ENCODE measurements at places on chromosomes 7 and 10.

GRCh38 chr10:121949451-121949850 lies 21.6 kb upstream of the ATE1 start:
- DNase-seq: no peak

GRCh38 chr7:49580761-49581160 lies 192.7 kb upstream of the VWC2 start:
- no peak for DNase-seq

GRCh38 chr10:2251631-2252030 lies 514.3 kb upstream of the ADARB2 start:
- DNase-seq: no peak

GRCh38 chr10:30359373-30360206 lies 10.5 kb upstream of the MTPAP start:
- DNase-seq: peak; percentile 47

GRCh38 chr7:82263920-82264782 lies 179.4 kb downstream of the CACNA2D1 start:
- no peak for DNase-seq

- DNase-seq: no peak
These were observed 122.9 kb upstream of the RET start for GRCh38 chr10:42953684-42954674.

GRCh38 chr7:128741491-128741890 lies 2.3 kb downstream of the CALU start:
- no peak for DNase-seq

DNA sequence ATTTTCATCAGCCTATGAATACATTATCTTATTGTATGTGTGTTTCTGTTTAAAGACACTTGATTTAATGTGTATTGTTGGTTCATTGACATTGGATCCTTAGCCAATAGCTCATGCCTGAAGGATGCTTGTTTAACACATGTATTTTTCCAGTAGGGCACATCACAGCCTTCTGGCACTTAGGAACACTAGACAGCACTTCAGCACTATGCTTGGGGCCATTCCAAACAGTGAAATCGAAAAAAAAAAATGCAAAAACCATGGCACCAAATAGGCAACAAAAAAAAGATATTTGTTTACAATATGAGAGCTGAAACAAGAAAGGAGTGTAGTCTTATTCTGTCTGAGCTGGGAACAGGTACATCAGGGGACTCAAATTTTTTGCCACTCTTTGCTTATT lies 262.8 kb downstream of the SLC25A13 start:
- no peak for DNase-seq

- DNase-seq: no peak
These were observed 21.1 kb upstream of the PFKP start for GRCh38 chr10:3046210-3046779.

DNA sequence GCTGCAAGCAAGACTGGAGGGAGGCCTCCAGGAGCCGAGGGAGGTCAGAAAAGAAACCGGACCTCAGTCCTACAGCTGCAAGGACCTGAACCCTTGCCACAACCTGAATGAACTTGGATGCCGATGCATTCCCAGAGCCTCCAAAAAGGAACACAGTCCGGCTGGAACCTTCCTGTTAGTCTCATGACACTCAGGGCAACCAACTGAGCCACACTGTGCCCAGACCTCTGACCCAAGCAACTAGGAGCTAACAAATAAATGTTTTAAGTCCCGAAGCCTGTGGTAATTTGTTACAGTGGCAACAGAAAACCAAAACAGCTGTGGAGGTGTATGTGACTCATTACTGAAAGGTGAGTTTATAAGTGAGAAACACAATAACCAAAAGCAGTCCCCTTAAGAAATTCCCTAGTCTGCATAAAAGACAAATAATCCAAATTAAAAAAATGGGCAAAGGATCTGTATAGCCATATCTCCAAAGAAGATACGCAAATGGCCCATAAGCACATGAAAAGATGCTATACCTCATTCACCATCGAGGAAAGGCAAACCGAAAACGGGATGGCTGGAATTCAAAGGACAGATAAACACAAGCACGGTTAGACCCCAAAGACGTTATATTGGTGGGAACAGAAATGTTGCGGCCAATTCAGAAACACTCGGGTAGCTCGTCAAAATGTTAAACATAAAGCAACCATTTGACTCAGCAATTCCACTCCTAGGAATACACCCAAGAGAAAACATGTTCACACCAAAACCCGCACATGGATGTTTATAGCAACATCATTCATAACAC lies 24.8 kb downstream of the GNA12 start:
- no peak for DNase-seq

GRCh38 chr7:132035517-132036362 lies 479.3 kb upstream of the PODXL start:
- DNase-seq: no peak

GRCh38 chr10:122060250-122060649 lies 71.3 kb downstream of the TACC2 start:
- DNase-seq: no peak

- DNase-seq: no peak
These were observed 71.0 kb upstream of the CHCHD3 start for GRCh38 chr7:133152875-133153274.

GRCh38 chr10:77392851-77393250 lies 244.8 kb downstream of the KCNMA1 start:
- no peak for DNase-seq

DNA sequence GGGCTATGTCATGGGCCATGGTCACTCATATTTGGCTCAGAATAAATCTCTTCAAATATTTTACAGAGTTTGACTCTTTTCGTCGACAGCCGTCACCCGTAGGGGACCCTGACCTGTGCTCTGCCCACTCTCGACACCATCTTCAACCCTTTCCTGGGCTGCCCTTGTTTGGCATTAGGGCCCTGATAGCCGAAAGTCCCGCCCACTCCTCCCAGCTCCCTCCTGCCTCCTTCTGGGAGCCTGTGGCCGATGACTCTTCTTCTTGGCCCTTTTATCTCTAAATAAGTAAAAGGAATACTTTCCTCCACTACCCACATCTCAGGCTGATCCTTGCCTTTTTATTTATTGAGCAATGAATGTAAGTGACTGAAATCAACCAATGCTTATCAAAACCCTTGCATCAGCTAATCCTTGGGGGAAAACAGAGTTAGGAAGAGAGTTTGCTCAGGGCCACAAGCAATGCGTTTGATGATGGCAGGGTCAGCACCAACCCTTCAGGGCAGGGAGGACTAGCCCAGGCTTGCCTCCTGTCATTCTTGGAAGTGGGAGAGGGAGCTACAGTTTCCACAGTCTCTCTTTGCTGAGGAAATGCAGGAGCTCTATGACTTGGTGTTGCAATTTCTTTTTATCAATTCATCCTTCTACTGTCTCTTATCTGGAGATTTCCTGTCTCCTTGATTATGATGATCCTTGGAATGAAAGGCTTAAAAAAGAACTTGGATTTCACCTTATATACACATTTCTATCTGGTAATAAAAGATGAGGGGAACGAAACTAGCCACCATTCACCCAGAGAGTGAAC lies 218.2 kb upstream of the PODXL start:
- no peak for DNase-seq

GRCh38 chr7:147013825-147014224 lies 897.2 kb downstream of the CNTNAP2 start:
- no peak for DNase-seq

GRCh38 chr7:70717553-70718329 lies 414.2 kb upstream of the GALNT17 start:
- DNase-seq: no peak

- peak; percentile 72 for DNase-seq
These were observed 65.6 kb upstream of the PDGFA start for GRCh38 chr7:585229-585711.

GRCh38 chr10:130941886-130942285 lies 369.6 kb downstream of the TCERG1L start:
- no peak for DNase-seq

GRCh38 chr7:138396251-138397070 lies 63.6 kb upstream of the TRIM24 start:
- DNase-seq: no peak

DNA sequence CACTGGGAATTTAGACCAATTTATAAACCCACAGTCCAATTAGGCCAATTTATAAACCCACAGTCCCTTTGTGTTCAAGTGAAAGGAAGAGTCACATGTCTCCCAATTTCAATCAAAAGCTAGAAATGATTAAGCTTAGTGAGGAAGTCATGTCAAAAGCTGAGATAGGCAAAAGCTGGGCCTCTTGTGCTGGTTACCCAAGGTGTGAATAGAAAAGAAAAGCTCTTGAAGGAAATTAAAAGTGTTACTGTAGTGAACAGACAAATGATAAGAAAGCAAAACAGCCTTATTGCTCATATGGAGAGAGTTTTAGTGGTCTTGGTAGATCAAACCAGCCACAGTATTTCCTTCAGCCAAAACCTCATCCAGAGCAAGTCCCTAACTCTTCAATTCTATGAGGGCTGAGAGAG lies 245.0 kb downstream of the HDAC9 start:
- no peak for DNase-seq

GRCh38 chr10:76230921-76231285 lies 799.5 kb downstream of the LRMDA start:
- no peak for DNase-seq

GRCh38 chr10:102450374-102451104 lies 804 bp downstream of the C10orf95 start:
- DNase-seq: peak; percentile 76

DNA sequence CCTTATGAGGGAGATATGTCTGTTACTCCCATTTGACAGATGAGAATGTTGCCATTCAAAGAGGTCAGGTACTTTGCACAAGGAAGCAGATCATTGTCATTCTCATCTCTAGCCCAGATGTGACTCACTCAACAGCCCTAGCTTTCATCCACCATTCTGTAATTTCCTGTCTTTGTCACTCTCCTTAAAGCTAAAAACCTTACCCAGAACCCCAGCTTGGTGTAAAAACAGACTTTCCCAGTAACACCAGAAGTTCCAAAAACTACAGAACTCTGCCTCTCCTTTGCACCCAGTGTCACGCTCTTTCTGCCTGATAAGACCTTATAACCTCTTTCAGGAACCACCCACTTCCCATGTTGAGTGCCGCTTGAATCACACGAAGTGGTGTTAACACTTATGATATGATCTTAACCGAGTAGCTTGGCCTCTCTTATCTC lies 89.1 kb upstream of the SP4 start:
- DNase-seq: peak; percentile 50

DNA sequence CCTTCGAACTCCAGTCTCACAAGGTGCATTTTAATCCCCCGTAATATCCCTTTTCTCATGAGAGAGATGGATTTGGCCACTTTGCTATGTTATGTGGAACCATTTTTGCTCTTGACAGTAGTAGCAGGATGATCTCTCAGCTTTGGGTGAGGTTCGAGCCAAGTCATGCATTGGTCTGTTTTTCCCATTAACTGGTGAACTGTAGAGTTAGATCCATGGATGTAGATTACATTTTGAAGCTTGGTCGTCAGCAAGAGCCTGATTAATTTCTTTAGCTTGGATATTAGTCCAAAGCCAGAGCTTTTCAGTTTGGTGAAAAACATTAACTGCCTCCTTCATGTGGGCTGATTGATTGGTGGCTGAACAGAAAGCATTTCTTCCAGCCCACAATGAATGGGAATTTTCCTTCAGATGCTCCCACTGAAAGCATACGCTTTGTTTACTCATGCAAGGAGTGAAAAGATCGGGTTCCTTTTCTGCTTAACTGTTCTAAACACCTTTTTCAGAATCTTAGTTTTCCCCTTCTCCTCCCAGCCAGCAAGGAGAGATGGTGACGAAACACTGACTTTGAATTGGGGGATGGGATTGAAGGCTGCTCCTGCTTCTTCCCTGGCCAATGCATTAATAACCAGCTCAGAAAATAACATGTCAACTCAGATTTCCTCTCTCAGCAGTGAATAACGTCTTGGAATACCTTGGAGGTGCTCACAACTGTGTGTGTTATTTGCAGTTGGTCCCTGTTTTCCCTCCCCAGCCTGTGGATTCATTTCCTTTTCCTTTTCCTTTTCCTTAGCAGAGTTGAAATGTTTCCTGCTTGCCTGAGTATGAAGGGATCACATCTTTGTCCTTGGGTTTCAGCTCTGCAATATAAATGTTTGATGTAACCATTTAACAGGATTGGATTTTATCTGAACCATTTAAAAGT lies 351.8 kb upstream of the FZD8 start:
- DNase-seq: no peak

GRCh38 chr10:130928306-130928705 lies 383.2 kb downstream of the TCERG1L start:
- DNase-seq: no peak

DNA sequence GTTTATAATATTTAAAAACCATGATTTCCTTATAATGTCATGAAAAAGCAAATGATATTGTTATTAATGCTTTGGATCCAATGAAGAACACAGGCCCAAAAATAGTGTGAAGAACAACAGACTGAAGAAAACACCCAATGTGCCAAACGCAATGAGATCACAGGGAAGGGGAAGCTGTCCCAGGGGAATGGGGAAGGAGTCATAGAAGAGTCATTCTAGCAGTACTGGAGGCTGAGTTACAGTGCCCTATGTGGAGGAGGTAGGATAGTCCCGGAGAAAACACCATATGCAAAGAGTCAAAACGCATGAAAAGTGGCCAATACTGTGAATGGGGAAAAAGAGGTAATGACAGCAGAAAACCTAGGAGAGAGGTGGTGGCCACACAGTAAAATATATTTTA lies 50.9 kb downstream of the TPK1 start:
- no peak for DNase-seq

DNA sequence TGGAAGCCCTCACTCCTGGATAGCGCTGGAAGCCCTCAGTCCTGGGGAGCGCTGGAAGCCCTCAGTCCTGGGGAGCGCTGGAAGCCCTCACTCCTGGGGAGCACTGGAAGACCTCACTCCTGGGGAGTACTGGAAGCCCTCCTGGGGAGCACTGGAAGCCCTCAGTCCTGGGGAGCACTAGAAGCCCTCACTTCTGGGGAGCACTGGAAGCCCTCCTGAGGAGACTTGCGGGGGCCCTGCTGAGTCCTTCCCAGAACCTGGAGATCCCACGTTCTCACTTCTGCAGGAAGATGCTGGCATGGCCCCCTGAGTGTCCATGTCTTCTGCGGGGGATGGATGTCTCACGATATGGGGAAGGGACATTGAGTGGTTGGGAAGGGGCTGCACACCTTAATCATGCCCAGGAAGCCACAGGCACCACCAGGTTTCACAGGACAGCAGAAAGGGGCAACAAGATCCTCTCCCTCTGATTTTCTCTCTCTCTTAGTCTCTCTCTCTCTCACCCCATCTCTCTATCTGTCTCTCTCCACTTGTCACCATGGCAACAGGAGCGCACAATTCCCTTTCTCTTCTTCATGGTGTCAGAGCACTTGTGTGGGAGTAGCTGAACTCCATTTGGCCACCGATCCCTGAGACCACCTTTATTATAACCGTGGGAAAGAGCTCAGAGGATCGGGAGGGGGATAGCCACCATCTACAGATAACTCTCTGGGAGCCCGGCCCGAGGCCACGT lies 267.0 kb downstream of the TCERG1L start:
- DNase-seq: no peak
